ENCODE measurements at places on chromosomes 2 and 18.

GRCh38 chr2:161766334-161766733, 142.1 kb downstream of the SLC4A10 start:
- no peak for DNase-seq

DNA sequence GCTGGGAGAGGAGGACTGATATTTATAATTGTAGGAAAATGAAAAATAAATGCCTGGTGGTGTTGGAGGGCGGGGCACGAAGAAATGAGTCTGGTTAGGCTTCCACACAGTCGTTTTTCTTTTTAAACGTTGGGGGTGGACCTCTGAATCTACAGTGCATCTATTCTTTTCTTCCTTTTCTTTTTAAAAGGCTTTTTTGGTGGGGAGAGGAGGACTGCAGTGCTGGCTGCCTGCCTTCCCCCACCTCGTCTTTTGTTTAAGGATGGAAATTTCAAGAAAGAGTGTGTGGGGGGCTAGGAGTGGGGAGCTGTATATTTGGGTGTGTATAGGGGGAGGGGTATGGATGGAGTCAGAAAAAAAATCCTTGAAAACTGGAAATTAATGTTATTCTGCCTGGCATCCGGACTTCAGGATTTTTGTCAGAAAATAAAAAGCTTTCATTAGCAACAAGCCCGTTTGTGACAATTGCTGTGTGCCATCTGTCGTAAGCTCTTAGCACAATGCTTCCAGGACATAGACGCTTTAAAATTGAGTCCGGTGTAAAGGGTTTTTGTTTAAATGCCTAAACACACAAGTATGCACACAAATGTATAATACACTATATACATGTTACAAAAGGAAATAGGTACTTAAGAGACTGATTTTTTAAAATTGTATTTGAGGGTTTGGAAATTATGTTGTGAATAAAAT, 1.1 kb downstream of the MAP2 start:
- DNase-seq: peak; percentile 33

- no peak for DNase-seq
These were observed 46.0 kb downstream of the CMPK2 start for GRCh38 chr2:6819668-6820067.

- DNase-seq: no peak
These were observed 93.4 kb downstream of the GLI2 start for GRCh38 chr2:120828829-120829632.

- no peak for DNase-seq
These were observed 668.3 kb downstream of the IRS1 start for GRCh38 chr2:226131299-226131784.

- no peak for DNase-seq
These were observed 905.1 kb upstream of the NXPH2 start for GRCh38 chr2:139685090-139685983.

- no peak for DNase-seq
These were observed 25.9 kb downstream of the GCG start for GRCh38 chr2:162126111-162126519.

DNA sequence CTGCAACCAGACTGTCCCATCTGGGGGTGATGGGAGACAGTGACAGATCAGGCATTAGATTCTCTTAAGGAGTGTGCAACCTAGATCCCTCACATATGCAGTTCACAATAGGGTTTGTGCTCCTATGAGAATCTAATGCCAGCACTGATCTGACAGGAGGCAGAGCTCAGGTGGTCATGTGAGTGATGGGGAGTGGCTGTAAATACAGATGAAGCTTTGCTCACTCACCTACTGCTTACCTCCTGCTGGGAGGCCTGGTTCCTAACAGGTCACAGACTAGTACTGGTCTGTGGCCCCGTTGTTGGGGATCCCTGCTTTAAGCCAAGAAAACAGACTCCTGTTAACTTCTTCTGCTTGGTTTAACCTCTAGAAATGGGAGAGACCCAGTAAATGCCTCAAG, 3.2 kb downstream of the CYP27A1 start:
- DNase-seq: no peak

GRCh38 chr18:57737400-57738060, 65.6 kb downstream of the ATP8B1 start:
- no peak for DNase-seq

DNA sequence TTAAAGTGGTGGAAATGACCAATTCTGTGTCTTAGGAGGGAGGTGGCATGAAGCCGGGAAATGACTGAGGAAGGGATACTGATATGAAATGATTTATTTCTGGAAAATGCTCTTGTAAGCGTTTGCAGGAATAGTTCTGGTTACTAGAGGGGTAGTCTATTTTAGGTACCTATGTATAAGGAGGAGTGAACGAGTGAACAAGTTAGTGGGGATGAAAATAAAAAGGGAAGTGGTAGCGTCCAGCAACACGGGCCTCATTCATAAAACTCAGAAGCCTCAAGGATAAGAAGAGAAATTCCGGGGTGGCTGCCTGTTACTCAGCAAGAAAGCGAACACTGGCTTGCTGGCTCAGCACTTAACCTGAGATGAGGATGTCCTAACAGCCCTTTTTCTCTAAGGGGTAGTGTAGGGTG, 303.3 kb downstream of the NCKAP5 start:
- DNase-seq: no peak

GRCh38 chr2:423479-423878, 135.6 kb upstream of the ALKAL2 start:
- no peak for DNase-seq

DNA sequence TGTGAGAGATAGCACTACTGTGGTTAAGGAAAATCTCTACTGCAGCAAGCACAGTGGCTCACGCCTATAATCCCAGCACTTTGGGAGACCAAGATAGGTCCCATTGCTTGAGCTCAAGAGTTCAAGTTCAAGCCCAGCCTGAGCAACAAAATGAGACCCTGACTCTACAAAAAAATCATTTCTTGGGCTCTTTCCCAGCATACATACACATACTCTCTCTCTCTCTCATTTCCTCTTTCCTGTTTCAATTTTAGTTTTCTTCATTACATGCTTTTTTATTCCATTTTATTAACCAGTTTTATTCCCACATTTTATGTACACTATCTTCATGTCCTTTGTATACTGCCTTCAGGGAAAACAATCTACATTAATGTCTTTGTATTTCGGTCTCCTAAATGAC, 14.6 kb downstream of the WDR33 start:
- DNase-seq: no peak

DNA sequence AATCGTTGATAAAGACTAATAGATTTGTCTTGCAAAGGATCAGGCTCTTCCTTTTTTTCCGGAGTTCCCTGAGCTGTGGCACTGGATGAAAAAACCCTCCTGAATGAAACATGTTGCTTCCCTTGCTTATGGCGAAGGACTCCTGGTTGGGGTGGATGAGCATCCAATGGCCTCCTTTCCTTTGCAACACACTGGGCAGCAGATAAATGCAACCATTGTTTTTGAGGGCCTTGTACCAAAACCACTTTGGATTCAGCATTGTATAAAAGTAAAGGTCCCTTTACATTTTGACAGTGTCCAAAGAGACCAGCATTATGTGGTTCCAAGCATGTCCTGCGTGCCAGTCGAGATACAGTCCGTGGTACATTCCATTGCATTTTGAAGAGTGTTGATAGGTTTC, 44.7 kb downstream of the FAM210A start:
- no peak for DNase-seq

DNA sequence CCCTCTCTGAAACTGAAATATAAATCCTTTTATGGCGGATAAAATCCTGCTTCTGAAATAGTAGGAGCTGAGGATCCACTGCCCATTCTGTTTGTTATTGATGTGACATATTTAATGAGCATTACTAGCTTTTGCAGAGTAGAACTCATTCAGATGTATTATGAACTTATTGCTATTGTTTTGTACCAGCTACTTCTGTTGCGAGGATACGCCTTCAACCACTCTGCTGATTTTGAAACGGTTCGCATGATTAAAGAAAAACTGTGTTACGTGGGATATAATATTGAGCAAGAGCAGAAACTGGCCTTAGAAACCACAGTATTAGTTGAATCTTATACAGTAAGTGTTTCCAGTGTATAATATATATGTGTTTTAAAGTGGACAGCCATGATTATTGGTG, 27.7 kb downstream of the ACTR2 start:
- DNase-seq: no peak

DNA sequence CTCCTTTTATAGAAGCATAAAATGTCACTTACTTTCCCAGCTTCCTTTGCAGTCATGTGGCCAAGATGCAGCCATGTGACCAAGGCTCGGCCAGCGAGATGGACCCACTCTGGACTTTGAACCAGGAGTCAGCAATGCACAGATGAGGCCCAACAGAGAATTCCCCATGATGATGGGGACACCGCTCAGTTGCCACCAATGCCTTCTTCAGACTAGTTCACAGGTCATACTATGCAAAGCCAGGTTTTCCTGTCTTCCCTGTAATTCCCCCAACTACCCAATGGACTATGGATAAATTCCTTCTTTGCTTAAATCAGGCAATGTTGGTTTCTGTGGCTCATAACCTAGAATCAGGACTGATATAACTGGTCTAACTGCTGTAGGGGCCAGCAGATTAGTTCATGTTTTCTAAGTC, 22.5 kb upstream of the REL start:
- no peak for DNase-seq

- no peak for DNase-seq
These were observed 34.6 kb upstream of the SP3 start for GRCh38 chr2:173999724-174000123.

GRCh38 chr2:56292951-56293350, 109.2 kb downstream of the CCDC85A start:
- DNase-seq: no peak

- DNase-seq: no peak
These were observed 516.9 kb downstream of the ARHGAP15 start for GRCh38 chr2:143645921-143646645.

- no peak for DNase-seq
These were observed 1.4 kb downstream of the PSD4 start for GRCh38 chr2:113175042-113175628.

- DNase-seq: no peak
These were observed 59.2 kb upstream of the ATL2 start for GRCh38 chr2:38436227-38436664.

DNA sequence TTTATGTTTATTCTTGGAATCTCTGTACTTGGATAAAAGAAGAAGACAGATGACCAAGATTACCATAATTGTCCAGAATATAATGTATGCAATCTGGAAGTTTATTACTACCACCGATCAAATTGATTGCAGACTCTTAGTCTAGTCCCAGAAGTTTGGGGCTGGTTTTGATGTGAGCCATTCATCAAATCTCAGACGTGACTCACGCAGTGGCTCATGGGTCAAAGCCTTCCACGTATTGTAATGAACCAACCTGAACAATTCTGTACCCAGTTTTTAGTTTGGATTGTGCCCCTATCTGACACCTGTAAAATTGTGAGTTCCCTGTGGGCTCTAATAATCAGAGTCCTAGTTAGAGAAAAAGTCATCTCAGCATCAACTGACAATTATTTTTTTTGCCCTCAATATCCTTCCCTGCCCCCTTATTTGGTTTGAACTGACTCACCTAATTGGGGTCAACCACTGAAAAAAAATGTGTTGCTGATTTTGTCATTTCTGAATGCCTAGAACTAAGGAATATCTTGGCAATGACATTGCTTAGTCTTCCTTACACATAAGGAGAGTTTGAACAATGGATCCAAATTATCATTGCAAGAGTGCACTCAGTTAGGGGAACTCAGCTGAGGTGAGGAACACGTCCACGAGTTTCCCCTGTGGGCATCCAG, 219.5 kb upstream of the NRP2 start:
- DNase-seq: no peak

- peak; percentile 71 for DNase-seq
These were observed at the start of gene POU3F3 for GRCh38 chr2:104853534-104854497. POU3F3 (plus strand) TSS chr2:104854115; CDS start chr2:104855511, 1,396 bp downstream.

- DNase-seq: no peak
These were observed 889.1 kb upstream of the ZEB2 start for GRCh38 chr2:145408980-145409379.

GRCh38 chr18:422966-423365, 77.5 kb downstream of the COLEC12 start:
- no peak for DNase-seq

GRCh38 chr18:808502-808901, 3.5 kb downstream of the YES1 start:
- no peak for DNase-seq

DNA sequence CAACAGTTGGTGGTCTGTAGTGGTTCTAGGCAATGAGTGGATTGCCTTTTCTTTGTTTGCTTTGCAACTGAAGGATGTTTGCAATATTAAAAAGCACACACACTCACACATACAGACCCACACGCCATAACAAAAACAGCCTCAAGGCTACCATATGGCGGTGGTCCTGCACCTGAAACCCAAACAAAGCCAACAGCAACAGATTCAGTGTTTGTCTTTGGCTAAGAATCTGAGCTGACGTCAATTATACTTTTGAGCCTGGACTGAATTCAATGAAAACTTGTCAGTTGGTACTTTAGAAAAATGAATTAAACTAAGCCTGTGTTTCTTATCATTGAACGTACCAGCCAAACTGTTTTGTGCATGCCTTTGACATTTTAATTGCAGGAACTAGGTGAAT, 65.0 kb upstream of the NYAP2 start:
- DNase-seq: no peak

GRCh38 chr2:148049284-148049683, 28.4 kb downstream of the MBD5 start:
- DNase-seq: no peak

- DNase-seq: no peak
These were observed 385.2 kb downstream of the TNS1 start for GRCh38 chr2:217617616-217618022.

DNA sequence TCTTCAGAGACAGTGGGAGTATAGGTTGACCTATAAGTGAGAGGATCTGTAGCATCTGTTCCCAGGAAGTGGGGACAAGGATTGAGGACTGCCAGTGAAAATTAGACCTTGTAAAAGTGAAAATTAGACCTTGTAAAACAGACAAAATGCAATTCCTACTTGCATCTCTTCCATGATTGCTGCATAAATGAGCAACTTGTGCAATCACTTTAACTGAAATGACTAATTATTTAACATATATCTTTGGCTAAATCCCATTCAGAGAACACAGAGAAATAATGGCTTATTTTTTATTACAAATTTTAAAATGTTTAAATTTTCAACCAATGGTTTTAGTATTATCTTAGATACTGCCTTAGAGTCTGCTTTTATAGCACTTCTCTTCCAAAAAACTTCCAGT, 67.2 kb upstream of the NABP1 start:
- DNase-seq: no peak

GRCh38 chr2:199471443-199472057, 13.8 kb upstream of the SATB2 start:
- DNase-seq: no peak

- peak; percentile 69 for DNase-seq
These were observed 38.8 kb downstream of the NCAPH start for GRCh38 chr2:96374211-96374951.

- no peak for DNase-seq
These were observed 50.9 kb downstream of the PHLPP1 start for GRCh38 chr18:62766266-62766665.

DNA sequence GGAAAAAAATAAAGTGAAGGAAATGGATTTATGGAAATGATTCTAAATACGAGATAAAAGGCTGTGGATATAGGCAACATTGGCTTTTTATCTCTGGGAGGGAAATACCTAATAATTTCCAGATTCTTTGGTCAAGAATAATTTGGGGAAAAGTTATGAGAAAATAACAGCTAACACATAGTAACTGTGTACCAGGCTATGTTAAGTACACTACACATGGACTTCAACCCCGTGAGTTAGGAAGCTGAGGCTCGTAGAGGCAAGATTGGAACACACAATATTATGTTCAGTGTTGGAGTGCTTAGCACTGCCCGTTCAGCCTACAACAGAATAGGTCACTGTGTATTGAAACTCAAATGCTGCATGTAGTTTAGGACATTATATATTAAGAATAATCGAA, 34.3 kb upstream of the GPD2 start:
- DNase-seq: no peak

Measured in NCI-H1048 (cell line).